GM04504 (cell line): ENCODE measurements at places on chromosomes 13 and 19.

DNA sequence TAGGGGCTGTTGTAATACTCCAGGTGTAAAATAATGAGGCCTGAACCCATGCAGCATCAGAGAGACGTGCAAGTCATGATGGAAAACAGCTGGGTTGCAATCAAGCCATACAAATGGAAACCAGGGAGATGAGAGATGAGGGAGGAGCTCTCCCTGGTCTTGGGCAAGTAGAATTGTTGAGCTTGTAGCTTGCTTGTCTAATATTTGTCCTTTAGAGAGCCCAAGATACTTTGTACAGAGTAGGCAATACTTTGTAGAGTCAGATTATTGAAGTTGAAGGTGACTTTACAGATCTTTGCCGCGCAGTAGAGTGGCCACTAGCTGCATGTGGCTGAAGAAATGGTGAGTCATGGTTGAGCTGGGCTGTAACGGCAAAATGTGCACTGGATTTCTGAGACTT, 8.3 kb downstream of the ATP8A2 start:
- DNase-seq: no peak

- DNase-seq: peak; percentile 32
Observed at GRCh38 chr13:47114030-47114429, 217.2 kb upstream of the HTR2A start.

GRCh38 chr13:113786262-113786841, 27.3 kb downstream of the TMEM255B start:
- DNase-seq: no peak

- no peak for DNase-seq
Observed at GRCh38 chr19:36121486-36122124, 6.3 kb downstream of the TBCB start.

- no peak for DNase-seq
Observed at GRCh38 chr13:20326809-20327208, 94.7 kb upstream of the GJB6 start.

- no peak for DNase-seq
Observed at GRCh38 chr13:113428871-113429607, 24.2 kb downstream of the ADPRHL1 start.

DNA sequence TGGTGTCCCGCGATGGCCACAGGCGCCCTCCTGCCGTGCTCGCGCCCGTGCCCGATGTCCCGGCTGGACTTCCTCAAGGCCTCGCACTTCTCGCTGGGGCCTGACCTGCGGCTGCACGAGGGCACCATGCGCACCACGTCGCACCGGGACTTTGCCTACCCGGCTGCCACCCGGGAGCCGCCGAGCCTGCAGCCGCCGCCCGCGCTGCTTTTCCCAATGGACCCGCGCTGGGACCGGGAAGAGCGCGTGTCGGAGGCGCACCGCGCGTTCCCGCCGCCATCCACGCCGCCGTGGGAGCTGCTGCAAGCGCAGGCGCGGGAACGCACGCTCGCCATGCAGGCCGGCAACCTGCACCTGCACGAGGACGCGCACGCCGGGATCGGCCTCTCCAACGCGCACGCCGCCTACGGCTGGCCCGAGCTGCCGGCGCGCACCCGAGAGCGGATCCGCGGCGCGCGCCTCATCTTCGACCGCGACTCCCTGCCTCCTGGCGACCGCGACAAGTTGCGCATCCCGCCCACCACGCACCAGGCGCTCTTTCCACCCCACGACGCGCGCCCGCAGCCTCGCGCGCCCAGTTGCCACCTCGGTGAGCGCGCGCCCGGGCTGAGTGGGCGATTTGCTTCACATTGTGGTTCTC, 12.1 kb upstream of the PEX11G start:
- no peak for DNase-seq

DNA sequence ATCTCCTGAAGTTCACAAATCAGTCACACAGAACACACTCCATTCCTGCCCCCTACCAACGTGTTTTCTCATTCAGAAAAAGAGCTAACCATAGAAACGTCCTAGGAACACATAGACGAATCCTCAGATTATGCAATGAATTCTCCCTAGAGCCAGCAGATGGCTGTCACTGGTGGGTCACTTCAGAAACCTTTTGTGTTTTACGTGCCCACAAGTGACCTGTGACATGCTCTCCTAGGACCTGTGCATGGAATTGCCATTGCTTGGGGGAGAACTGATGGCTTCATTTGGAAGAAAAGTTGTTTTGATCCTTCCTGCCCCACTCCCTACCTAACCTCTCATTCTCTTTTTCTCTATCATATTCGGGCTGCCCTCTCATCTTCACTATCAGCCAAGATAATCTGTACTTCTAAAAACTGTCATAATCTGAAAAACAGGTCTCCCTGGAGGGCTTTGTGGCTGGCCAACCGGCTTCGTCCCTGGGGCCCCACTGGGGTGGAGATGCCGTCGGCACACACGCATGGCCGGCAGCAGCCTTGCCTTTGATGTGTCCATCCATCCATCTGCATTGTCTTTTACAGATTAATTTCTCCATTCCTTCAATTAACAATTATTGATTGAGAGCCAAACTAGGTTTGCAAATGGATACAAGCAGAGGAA, 144.1 kb upstream of the SERP2 start:
- no peak for DNase-seq

DNA sequence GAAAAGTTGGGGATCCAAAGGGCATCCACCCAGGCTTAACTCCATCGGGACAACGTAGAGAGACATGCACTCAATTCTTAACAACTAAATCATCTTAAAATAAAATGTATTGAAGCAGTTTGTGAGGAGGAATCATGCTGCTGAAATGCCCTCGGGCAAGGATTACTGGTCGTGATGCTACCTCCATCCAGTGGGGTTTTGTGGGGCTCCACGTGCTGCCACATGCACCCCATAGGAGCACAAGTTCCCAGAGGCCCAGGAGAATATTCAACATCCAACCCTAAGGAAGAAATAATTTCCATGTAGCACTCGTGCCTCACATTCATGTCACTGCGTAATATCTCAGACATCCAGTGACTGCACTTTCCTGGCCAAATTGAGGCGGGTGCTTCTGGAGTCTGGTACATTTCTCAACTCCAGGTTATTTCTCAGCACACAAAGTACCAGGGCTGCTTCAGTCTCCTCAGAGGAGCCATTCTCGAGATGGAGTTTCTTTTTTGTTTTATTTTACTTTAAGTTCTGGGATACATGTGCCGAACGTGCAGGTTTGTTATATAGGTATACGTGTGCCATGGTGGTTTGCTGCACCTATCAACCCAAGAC, 429.8 kb downstream of the FOXO1 start:
- DNase-seq: no peak

DNA sequence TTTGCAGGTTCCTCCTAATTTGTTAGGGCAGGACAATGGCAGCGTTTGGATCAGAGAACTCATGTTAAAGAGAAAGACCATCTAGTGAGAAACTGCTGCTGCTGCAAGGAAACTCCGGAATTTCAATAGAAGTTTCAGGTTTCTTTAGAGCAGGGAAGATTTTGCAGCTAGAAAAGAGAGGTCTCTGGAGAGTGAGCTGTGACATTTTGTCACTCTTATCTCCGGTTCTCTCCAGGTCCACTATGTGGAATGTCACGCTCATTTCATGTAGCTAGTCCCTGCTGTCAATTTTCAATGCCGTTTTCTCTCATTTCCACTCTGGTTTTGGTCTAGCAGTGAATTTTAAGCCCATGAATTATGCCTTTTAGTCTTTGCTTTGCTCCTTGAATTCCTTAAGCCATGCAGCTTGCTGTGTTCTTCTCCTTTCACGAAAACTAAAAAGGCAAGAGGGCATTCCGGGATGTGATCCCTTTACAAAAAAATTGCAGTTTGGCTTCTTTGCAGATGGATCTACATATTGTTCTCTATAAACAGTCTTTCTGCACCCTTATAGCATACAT, 46.7 kb upstream of the POSTN start:
- no peak for DNase-seq

- DNase-seq: no peak
Observed at GRCh38 chr13:69857183-69857821, 250.3 kb upstream of the ATXN8OS start.

GRCh38 chr19:6233056-6233826, 46.5 kb downstream of the MLLT1 start:
- no peak for DNase-seq

DNA sequence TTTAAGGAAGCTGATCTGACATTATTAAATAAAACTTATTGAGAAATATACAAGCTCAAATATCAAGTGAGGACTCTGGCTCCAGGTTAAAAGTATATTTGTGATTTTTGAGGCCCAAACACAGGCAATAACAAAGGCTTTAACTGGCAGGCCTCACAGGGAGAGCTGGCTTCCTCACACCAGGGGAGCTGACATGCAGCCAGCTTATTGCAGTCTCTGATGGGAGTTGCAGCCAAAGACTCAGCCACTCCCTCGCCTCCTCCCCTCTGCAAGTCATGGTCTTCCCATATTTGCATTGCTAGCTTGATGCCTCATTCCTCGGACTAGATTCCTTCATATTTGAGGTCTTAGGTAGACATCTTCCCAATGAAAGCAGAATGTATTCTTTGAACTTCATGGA, 647.1 kb upstream of the SLITRK6 start:
- no peak for DNase-seq

- DNase-seq: peak; percentile 78
Observed at GRCh38 chr19:45632468-45633196, 6.6 kb downstream of the EML2 start.

DNA sequence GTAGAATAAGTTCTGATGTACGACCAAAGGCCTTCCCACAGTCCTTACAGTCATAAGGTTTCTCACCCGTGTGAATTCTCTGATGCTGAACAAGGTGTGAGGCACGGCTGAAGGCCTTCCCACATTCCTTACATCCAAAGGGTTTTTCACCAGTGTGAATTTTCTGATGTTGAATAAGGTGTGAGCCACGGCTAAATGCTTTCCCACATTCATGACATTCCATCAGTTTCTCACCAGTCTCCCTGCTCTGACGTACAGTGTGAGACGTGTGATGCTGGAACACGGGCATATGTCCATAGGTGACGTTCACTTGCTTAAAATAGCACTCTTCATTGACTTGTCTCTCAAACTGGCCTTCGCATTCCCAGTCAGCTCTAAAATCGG, 31.0 kb upstream of the COX7A1 start:
- no peak for DNase-seq

DNA sequence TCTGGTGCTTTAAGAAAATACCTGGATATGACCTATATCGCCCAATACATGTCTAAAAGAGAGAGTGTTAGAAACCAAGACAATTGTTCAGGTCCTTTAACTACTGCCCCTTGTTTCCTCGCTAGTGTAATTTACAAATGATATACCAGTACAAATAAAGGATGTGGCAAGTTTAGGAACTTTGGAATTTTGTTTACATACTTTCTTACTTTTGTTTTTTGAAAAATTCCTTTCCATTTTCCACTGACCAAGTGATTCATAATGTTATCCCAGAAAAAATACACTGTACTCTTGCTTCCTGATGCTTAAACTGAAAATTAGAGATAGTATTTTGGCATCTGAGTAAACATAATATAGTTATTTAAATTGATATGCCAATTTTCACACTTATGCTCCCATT, 96.8 kb upstream of the CSNK1A1L start:
- no peak for DNase-seq

- DNase-seq: no peak
Observed at GRCh38 chr19:49570138-49570856, 10.1 kb downstream of the NOSIP start.

GRCh38 chr13:97189928-97190327, 32.2 kb upstream of the MBNL2 start:
- DNase-seq: no peak

DNA sequence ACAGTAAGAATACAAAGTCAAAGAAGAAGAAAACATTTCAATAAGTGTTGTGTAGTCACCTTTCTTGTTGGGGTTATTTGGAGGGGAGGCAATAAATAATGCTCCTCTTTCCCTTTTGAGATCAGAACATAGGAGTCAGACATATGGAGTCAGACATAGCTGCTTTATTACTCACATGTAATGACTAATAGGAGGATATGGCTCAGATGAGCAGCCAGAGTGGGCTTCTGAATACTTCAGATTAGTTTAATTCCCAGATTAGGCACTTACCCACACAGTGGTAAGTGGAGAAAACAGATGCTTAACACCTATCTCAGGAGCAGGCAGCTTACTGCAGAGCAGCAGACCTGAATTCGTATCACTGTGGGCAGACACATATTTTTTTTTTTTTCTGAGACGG, 31.7 kb upstream of the C1QTNF9B start:
- peak; percentile 23 for DNase-seq

- no peak for DNase-seq
Observed at GRCh38 chr13:97373787-97374186, 60.2 kb upstream of the RAP2A start.

- no peak for DNase-seq
Observed at GRCh38 chr13:101795460-101795859, 343.0 kb downstream of the ITGBL1 start.

- DNase-seq: peak; percentile 75
Observed at GRCh38 chr13:95256091-95256490, 45.2 kb downstream of the ABCC4 start.

DNA sequence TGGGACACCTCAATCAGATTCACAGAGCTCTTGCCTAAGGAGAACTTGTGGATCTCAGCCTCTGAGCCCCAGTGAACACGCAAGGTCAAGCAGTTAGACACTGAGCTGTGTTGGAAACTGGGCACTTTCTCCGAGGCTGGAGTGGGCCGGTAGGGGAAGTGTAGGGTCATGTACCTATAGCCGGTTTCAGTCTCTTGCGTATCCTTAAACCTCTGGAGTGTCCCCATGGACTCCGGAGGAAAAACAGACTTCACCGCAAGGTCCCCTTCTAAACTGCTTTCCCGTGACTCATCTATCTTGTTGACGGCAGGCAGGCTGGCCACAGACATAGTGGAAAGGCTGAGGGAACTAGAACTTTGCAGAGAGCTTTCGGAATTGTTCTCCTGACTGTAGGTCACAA, 11.3 kb downstream of the IQCN start:
- DNase-seq: no peak

GRCh38 chr19:5141129-5141849, 172.4 kb downstream of the KDM4B start:
- no peak for DNase-seq

GRCh38 chr13:45594764-45595163, 20.8 kb downstream of the ERICH6B start:
- DNase-seq: no peak

DNA sequence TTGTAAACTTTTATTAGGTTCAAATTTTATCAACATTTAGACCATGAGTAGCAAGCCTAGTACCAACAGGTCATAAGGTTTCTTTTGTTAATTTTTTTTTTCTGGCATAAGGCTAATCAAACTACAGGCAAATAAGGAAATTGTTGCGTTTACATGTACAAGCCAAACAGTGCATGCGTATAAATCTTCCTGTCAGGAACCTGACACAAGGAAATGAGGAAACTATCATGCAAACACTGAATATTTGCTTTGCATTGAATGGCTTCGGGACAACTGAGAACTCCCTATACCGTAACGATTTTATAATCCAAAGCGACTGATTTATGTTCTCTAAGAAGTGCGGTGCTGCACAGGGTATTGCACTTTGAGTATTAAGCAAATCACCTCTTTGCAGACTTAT, 133.0 kb upstream of the TRPC4 start:
- DNase-seq: no peak

DNA sequence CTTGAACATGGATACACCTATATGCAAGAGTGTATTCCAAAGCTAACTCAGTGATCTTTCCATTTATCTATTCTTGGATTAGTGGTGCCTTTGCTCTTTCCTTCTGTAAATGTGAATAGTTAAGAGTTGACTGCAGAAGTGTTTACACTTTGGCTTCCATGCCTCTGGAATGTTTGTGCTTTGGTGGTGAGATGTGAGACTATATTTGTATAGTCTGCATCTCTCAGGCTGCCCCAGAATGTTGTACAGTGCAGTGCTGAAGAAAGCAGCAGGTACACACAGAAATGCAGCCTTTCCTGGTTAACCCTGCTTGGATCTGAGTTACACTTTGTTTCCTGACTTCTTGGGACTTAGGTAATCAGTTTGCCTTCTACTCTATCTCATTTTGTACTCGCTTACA, 90.2 kb downstream of the DNAJC15 start:
- DNase-seq: no peak

GRCh38 chr19:51944798-51945552, 17.7 kb downstream of the ZNF613 start:
- DNase-seq: no peak
